Astrocyte (in vitro differentiated cells and primary cell): ENCODE measurements at places on chromosomes 4 and X. TPM values are rescaled to one million over a fixed set of nuclear protein-coding genes. Genes with fewer than 3 reads are reported as not detected.

The NXF2 gene
- not detected in 2 replicates for total RNA-seq

The CYTL1 gene
- total RNA-seq: 9.2 and 9.6 TPM in 2 replicates

The ZNF732 gene
- 1.2 and 1.4 TPM in 2 replicates for total RNA-seq

The PPM1K gene
- total RNA-seq: 39.9 and 42.3 TPM in 2 replicates

The UGT2B10 gene
- total RNA-seq: not detected in 2 replicates

The DIAPH2 gene
- 9.0 and 9.8 TPM in 2 replicates for total RNA-seq

The BBS12 gene
- 4.5 and 4.7 TPM in 2 replicates for total RNA-seq

The FHDC1 gene
- 1.5 and 1.7 TPM in 2 replicates for total RNA-seq

The NEXMIF gene
- 0.48 TPM in 2 replicates for total RNA-seq

The DSPP gene
- not detected in 2 replicates for total RNA-seq

The ARR3 gene
- total RNA-seq: not detected in 2 replicates

The LRIT3 gene
- total RNA-seq: 0.11 TPM in 1 of 2 replicates, not detected in the other

The IL2RG gene
- 0.59 TPM in 1 of 2 replicates, not detected in the other for total RNA-seq

The RNF212 gene
- 2.0 and 2.2 TPM in 2 replicates for total RNA-seq

The ETDA gene
- total RNA-seq: not detected in 2 replicates

The ZDHHC15 gene
- total RNA-seq: 0.77 and 0.89 TPM in 2 replicates

The GABRA4 gene
- total RNA-seq: not detected in 2 replicates

The SPATA4 gene
- total RNA-seq: 0.32 and 0.46 TPM in 2 replicates

The DGAT2L6 gene
- total RNA-seq: not detected in 2 replicates

The MAGEE2 gene
- total RNA-seq: not detected in 2 replicates

The PRDM8 gene
- 0.19 and 0.25 TPM in 2 replicates for total RNA-seq

The ETDB gene
- not detected in 2 replicates for total RNA-seq

The KLHL4 gene
- total RNA-seq: 16.4 and 19.8 TPM in 2 replicates

The CLDN2 gene
- 0.77 and 2.0 TPM in 2 replicates for total RNA-seq

The CACNA1F gene
- not detected in 2 replicates for total RNA-seq

The FAM9B gene
- not detected in 2 replicates for total RNA-seq

The GAGE1 gene
- not detected in 2 replicates for total RNA-seq

The ITIH6 gene
- total RNA-seq: not detected in 2 replicates

The PSAPL1 gene
- not detected in 2 replicates for total RNA-seq

The BST1 gene
- 19.5 and 24.5 TPM in 2 replicates for total RNA-seq

The XAGE1A gene
- total RNA-seq: not detected in 2 replicates

The SLC6A14 gene
- total RNA-seq: not detected in 2 replicates

The RHOXF1 gene
- not detected in 2 replicates for total RNA-seq

The SCML2 gene
- 0.91 and 1.2 TPM in 2 replicates for total RNA-seq

The CENPVL1 gene
- total RNA-seq: 0.19 and 0.25 TPM in 2 replicates

The CWH43 gene
- not detected in 2 replicates for total RNA-seq

The ATP6AP1 gene
- 153 and 175 TPM in 2 replicates for total RNA-seq

The TLR10 gene
- not detected in 2 replicates for total RNA-seq

The MAGED4B gene
- 144 and 150 TPM in 2 replicates for total RNA-seq

The STK32B gene
- 2.1 and 2.9 TPM in 2 replicates for total RNA-seq

The PCDH11X gene
- 0.31 and 0.57 TPM in 2 replicates for total RNA-seq

The ADGRG2 gene
- total RNA-seq: 0.09 TPM in 1 of 2 replicates, not detected in the other

The IRF2 gene
- total RNA-seq: 12.6 and 18.0 TPM in 2 replicates

The ENPP6 gene
- total RNA-seq: 0.50 TPM in 1 of 2 replicates, not detected in the other

The ADAMTS3 gene
- total RNA-seq: 4.2 TPM in 2 replicates

The UPF3B gene
- 7.0 and 8.8 TPM in 2 replicates for total RNA-seq

The CT45A10 gene
- total RNA-seq: not detected in 2 replicates

The FMR1NB gene
- total RNA-seq: not detected in 2 replicates

The CLCN4 gene
- 5.9 and 7.2 TPM in 2 replicates for total RNA-seq

The SFRP2 gene
- total RNA-seq: 92.8 and 146 TPM in 2 replicates

The STARD8 gene
- 1.0 and 1.3 TPM in 2 replicates for total RNA-seq

The DMRTC1B gene
- not detected in 2 replicates for total RNA-seq

The ASB9 gene
- 0.27 TPM in 1 of 2 replicates, not detected in the other for total RNA-seq

The TACC3 gene
- 10.2 and 15.0 TPM in 2 replicates for total RNA-seq

The WAS gene
- total RNA-seq: 0.75 and 1.1 TPM in 2 replicates

The FRMD7 gene
- total RNA-seq: 0.09 TPM in 1 of 2 replicates, not detected in the other

The PNMA6F gene
- total RNA-seq: not detected in 2 replicates

The THAP9 gene
- total RNA-seq: 2.8 and 3.3 TPM in 2 replicates

The ASMT gene
- not detected in 2 replicates for total RNA-seq

The TXK gene
- 0.50 TPM in 1 of 2 replicates, not detected in the other for total RNA-seq
